ENCODE measurements at places on chromosomes 1 and 21.

DNA sequence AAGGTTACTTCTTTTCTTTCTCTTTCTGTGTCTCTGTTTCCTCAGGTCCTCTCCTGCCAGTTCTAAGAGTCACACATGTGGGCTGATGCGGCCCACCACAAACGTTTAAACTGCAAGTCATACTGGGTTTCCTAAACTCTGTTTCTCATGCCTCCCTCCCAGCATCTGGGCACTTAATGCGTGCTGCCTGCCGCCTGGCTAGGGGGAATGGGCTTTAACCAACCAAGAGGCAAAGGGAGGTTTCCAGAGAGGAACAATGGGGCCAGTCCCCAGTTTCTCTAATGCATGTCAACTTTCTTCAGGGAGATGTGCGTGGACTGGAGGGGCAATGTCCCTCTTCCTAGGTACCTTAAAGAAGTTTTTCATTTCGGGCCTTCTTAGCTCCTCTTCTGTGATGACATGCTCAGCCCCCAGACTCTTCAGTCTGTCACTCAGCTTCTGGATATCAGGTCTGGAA is 19.9 kb upstream of the SRSF4 start:
- DNase-seq: no peak

DNA sequence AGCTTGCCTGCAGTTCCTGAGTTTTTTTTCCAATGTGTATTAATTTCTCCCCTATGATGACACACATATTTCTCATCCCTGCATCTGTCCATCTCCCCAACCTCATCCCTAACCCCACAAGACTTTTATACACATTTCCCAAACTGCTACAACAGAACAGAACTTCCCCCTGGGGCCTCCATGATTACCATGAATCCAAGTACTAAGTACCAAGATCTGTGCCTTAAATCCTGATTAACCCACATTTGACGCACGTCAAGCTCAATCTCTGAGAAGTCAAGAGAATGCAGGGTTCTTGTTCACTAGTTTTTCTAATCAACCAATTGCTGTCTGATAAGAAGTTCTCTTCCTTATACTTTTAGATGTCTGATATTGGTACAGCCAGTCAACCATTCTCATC is 9.7 kb downstream of the HMGN1 start:
- no peak for DNase-seq

- no peak for DNase-seq
Observed at GRCh38 chr21:36704281-36704957, 5.5 kb downstream of the SIM2 start.

GRCh38 chr1:10906866-10907519 is 105.5 kb upstream of the TARDBP start:
- DNase-seq: no peak

DNA sequence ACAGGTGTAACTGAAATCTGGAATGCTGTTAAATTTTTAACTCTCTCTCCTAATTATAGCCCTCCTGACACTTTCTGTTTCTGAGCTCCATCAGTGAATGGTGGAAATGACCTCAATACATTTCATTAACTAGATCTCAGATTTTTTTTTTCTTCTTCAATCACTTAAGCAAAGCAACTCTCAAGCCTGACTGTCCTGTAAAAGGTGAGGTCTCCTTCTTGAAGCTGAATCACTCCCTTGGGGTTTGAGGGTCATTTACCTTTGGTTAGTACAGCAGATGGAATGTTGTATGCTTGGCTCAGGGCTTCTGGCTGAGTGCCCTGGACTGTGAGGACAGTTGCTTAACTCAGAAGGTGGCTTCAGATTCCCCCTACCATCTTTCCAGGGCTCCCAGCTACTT is 518.7 kb downstream of the PTPRC start:
- DNase-seq: no peak

- no peak for DNase-seq
Observed at GRCh38 chr1:211643324-211644212, 31.9 kb downstream of the NEK2 start.

DNA sequence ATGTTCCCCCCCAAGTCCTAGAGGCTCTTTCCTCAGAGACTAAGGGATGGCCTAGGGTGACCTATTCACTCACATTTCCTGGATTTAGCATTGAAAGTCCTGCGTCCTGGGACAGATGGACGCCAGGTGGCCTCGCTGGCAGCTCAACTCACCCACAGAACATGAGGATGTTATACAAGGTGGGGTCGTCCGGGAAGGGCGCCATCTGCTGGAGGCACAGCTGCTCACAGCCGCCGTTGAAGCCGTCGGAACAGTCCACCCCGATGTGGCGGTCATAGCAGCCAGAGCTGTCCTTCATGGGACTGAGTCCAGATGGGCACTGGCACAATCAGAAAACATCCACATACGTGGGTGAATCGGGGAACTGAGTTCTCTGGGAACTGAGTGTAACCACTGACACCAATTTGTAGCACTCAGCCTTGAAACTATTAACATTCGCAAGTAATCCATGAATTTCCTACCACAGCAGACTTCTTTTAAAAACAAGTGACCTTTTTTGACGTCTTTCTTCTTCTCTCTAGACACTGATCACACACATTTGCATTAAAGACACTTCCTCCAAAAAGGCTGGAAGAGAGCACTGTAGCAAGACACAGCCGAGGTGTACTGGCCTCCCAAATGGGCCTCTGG is 215.4 kb downstream of the ASTN1 start:
- no peak for DNase-seq

GRCh38 chr1:218711884-218712674 is 366.9 kb downstream of the TGFB2 start:
- no peak for DNase-seq

GRCh38 chr1:53295726-53296116 is 32.1 kb downstream of the LRP8 start:
- DNase-seq: no peak

GRCh38 chr1:65434255-65434654 is 13.8 kb downstream of the LEPR start:
- no peak for DNase-seq

DNA sequence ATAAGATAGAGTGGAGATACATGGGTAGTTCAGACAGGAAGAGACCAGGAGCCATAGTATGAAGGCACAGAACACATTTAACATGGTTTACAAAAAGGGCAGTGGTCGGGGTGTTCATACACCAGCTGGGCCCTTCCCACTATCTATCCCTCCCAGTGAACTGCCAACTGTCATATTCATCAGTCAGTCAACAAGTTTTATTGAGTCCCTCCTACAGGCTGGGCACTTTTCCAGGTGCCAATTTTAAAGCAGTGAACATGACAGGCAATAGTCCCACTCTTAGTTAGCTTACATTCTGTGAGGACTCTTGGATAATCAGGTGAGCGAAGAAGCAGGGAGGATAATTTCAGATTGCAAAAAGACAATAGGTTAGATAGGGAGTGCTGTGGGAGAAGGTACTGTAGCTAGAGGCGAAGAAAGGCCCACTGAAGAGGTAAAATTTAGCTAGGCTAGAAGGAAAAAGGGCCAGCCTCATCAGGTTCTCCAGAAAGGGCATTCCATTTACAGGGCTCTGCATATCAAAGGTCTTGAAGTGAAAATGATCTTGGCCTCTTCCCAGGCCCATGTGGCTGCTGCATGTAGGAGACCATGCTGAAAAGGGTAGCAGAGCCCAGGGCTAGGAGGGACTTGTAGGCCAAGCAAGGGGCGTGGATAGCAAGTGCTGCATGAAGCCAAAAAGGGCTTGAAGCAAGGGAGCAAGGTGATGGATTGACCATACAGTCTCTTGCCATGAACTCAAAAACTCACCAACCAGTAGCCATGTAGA is 274.7 kb upstream of the SNX7 start:
- DNase-seq: no peak

DNA sequence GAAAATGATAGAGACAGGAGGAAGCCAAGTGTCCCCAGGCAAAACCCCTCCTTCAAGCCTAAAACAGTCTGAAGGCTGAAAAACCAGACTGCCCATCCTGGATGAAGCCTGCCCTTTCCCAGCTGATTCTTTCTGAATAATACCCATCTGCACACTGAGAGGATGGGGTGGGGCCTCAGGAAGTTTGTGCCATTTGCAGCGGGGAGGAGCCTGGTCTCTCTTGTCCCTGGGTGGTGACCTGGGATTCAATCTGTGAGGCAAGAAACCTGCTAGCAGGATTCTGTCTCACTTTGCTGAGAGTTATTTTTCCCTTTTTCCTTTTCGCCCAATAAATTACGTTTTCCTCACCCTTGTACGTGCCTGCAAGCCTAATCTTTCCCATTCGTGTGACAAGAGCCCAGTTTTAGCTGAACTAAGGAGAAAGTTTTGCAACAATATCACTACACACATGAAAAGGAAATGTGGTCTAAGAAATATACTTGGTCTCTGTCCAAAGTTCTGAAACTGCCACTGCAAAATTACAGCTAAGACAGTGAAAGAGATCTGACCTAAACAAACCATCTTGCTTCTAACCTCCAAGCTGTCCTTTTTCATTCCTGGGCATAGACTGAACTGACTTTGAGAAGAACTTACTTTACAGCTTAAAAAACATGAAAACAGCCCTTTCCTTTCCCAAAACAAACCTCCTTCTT is 105.0 kb downstream of the COP1 start:
- DNase-seq: no peak

GRCh38 chr1:18126616-18127015 is 19.0 kb downstream of the IGSF21 start:
- DNase-seq: no peak

GRCh38 chr1:60895701-60896100 is 186.7 kb upstream of the NFIA start:
- DNase-seq: no peak

GRCh38 chr1:226078374-226078773 is 15.9 kb downstream of the H3-3A start:
- DNase-seq: no peak

DNA sequence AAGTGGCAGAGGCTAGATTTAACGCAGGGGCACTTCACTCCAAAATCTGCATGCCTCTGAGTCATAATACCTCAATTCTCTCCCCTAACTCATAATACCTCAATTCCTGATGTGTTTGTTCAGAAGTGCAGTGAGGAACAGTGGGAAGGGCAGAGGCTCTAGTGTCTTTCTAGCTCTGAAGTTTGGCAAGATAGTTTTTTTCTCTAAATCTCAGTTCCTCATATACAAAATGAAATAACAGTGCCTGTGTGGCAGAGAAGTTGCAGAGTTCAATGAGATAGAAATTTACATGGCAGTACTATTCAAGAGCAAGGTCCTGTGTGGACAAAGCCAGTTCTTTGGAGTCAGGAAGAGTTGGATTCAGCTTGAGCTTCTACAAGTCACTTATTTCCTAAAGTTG is 9.8 kb downstream of the JUN start:
- DNase-seq: no peak

GRCh38 chr1:46646331-46646730 is 21.8 kb downstream of the ATPAF1 start:
- no peak for DNase-seq

DNA sequence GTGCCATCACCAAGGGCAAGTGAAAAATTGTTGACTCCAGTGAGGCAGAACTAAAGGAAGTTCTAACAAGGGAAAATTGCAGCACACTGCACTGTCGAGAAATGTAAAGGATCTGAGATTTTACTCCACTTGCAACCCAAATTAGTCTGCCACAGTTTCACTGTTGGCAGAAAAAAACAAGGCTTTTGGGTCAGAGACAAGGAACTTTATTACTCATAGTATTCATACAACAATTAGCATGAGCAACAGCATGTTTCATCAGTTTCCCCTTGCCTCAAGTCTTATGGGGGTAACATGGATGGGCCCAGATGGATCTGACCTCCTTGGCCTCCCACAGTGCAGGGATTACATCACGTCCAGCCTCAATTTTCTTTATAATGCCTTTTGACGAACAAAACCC is 125.3 kb downstream of the LTN1 start:
- DNase-seq: no peak

DNA sequence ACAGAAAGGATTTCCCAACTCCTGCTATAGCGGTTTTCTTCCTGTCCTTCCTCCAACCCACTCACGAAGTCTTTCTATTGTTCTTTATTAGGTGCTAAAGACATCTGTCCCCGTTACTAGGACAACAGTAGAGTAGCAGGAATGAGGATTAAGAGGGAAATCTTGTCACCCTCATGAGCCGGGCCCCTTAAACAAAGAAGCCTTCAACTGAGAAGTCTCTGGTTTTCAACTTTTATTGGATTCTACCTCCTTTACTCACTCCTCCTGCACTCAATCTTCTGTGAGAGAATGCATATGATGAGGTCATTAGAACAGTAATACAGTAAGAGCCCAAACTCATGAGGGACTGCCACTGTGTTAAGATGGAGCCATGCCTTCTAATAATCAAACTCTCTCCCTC is 206.3 kb downstream of the OMA1 start:
- no peak for DNase-seq

DNA sequence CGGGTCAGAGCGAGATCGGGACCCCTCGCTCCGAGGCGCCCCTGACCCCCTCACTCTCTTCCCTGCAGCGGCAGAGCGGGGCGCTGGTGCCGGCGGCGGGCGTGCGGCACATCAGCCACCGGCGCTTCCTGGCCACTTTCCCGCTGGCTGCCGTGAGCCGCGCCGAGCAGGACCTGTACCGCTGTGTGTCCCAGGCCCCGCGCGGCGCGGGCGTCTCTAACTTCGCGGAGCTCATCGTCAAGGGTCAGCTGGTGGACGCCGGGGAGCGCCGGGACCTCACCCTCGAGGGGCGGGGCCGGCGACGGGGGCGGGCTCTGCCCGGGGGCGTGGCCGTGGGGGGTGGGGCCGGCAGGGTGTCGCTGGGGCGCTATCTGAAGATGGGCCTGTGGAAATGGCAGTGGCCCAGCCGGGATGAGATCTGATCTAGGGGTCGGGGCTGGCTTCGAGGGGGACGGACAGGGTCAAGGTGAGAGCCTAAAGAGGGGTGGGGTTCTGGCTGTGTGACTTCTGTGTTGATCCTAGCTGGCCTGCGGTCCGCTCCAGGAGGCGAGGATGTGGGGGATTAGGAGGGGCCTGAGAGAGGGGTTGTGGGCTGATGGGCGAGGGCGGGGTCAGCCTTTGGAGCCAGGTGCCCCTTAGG is 23.6 kb downstream of the PTPRU start:
- no peak for DNase-seq

- DNase-seq: no peak
Observed at GRCh38 chr1:75134647-75135572, 722 bp downstream of the LHX8 start.

DNA sequence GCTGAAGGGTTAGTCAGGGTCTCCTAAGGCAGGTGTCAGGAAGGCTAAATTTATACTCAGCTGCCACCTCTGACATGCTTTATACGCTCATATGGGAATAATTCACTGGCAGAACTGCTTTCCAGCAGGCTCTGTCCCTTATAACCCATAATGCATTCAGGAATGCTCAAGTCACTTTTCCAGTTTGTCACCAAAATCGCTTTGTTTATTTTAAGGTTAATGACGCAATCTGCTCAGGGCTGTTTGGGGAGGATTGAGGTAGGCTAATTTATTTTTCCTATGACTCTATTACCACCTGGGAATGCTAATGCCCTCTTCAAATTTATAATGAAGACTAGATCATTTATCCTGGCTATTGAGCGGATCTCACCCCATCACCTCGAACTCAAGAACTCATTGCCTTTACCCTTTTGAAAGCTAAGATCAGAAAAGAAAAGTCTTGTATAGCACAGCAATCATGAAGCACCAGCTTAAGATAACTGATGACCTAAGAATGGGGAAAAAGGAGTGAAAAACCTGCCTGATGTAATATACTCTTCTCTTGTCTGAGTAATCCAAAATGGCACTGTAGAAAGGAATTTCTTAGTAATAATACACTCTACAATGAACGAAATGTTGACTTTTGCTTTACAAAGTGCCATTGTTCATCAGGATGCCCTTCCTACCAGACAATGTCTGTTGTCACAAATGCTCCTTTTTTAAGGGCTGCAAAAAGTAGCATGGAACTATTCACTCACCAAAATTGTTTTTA is 97.9 kb upstream of the EXO1 start:
- no peak for DNase-seq
